ENCODE measurements at places on chromosomes 3 and 15. TPM values are rescaled to one million over a fixed set of nuclear protein-coding genes. Genes with fewer than 3 reads are reported as not detected.

The BBS4 gene
- total RNA-seq: 5.9 TPM

The CLK3 gene
- 46.5 TPM for total RNA-seq

The HIGD2B gene
- not detected for total RNA-seq

- no peak for DNase-seq
Measured at GRCh38 chr3:162601101-162601670, 1104.6 kb downstream of the OTOL1 start.

GRCh38 chr3:138474163-138474562 lies 39.7 kb downstream of the ESYT3 start:
- no peak for DNase-seq

DNA sequence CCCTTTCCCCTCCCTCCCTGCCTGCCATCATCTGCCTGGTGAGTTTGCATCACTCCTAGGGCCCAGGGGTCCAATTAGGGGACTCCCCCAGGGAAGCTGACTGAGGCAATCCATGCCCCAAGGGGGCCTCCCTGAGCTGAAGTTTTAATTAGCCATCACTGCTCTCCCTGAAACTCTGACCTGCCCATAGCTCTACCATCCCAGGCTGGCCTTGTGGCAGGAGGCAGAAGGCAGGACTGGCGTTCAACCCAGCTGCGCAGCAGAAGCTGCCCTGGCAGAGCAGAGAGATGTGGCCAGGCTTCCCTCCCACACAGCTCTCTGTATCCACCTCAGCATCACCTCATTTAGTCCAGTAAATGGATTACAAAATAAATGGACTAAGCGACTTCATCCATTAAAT lies 7.7 kb upstream of the C15orf39 start:
- DNase-seq: no peak

DNA sequence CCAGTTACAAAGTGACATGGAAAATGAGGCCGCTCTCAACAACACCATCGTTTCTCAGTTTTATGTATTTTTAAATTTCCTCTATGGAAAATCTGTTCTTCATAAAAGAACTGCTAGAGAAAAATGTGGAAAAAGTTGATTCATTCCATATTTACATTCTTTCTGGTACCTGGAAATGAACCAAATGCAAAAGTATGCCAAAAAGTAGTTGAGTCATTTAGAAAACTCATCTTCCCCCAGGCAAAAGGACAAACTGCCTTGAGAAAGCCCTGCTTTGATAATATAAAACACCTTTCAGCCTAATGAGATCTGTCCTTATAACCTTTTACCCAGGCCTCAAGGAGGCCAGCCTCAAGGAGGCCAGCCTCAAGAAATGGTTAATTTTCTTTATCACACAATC lies 283.0 kb upstream of the VEPH1 start:
- DNase-seq: no peak

DNA sequence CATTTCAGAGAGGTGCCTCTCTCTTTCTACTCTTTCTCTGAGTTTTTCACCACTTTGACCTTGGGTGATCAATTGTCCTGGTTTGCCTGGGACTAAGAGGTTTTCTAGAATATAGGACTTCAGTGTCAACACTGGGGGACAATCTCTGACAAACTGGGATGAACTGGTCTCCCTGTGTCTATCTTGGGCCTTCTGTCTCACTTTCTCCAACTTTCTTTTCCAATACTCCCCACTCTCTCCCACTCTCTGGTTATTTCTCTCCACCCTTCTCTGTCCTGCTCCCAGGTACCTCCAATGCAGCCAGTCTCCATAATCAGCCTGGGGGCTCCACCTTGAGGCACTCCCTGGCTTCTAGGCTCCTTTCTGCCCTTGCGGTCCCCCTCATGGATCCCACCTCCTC lies 4.7 kb upstream of the ITGA11 start:
- DNase-seq: no peak

Measured in heart left ventricle (tissue), 16 donors.